T-helper 2 cell (primary cell): ENCODE measurements at places on chromosomes 1 and 21.
A peak's percentile ranks its signal among the peaks of the same experiment; 100 is the strongest.

GRCh38 chr1:168421399-168422004, 122.3 kb downstream of the XCL2 start:
- DNase-seq = peak; percentile 51

- no peak for DNase-seq
Measured at GRCh38 chr1:245155272-245156040, 671 bp downstream of the KIF26B start.

- DNase-seq = no peak
Measured at GRCh38 chr1:216758161-216758560, 34.9 kb upstream of the ESRRG start.

- no peak for DNase-seq
Measured at GRCh38 chr1:20685099-20685662, 24.0 kb upstream of the DDOST start.

DNA sequence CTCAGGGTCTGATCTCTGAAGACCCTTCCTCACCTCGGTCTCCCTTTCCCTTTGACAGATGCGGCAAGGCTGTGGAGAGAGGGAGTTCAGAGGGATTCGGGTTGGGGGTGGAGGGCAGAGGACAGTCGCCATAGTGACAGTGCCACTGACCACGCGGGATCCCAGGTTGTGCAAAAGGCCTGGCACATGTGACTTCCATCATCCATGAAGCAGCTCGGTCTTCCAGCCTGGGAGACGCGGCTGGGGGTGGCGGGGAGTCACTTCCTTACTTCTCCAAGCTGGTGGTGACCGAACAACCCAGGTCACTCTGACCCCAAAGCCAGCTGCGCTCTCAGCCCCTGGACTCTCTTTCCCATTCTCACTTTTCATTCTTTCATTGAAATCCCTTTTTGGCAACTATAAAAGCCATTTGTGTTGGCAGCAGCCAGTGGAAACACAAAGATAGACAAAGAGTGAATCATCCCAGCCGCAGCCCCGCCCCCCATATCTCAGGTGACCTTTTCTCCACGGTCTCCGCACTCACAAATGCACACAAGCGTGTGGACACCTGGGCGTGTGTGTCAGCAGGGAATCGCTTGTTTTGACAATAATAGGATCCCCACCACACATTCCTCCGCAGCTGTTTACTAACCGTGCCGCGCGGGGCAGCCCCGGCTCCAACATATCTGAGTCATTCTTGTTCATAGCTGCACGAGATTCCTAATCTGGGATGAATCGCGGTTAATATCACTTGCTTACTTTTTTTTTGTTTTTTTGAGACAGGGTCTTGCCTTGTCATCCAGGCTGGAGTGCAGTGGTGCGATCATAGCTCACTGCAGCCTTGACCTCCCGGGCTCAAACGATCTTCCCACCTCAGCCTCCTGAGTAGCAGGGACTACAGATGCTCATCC, 68.3 kb downstream of the DHRS3 start:
- no peak for DNase-seq
